ENCODE measurements at places on chromosomes 12 and 14.

GRCh38 chr12:99392091-99392850 lies 255.3 kb upstream of the GARIN6 start:
- DNase-seq: no peak

GRCh38 chr14:52314595-52315354 lies 663 bp downstream of the PTGER2 start:
- peak; percentile 12 for DNase-seq

GRCh38 chr14:21264025-21264801 lies 5.0 kb downstream of the HNRNPC start:
- no peak for DNase-seq

GRCh38 chr12:47775100-47775911 lies 2.3 kb downstream of the SLC48A1 start:
- no peak for DNase-seq

- DNase-seq: no peak
Observed at GRCh38 chr12:18861287-18861858, 123.5 kb downstream of the CAPZA3 start.

DNA sequence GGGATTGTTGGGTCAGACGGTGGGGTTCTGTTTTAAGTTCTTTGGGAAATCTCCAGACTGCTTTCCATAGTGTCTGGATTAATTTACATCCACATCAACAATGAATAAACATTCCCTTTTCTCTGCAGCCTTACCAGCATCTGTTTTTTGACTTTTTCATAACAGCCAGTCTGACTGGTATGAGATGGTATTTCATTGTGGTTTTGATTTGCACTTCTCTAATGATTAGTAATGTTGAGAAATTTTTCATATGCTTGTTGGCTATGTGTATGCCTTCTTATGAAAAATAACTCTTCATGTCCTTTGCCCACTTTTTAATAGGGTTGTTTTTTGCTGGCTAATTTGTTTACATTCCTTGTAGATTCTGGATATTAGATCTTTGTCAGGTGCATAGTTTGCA lies 140.8 kb upstream of the CNTN1 start:
- DNase-seq: no peak

DNA sequence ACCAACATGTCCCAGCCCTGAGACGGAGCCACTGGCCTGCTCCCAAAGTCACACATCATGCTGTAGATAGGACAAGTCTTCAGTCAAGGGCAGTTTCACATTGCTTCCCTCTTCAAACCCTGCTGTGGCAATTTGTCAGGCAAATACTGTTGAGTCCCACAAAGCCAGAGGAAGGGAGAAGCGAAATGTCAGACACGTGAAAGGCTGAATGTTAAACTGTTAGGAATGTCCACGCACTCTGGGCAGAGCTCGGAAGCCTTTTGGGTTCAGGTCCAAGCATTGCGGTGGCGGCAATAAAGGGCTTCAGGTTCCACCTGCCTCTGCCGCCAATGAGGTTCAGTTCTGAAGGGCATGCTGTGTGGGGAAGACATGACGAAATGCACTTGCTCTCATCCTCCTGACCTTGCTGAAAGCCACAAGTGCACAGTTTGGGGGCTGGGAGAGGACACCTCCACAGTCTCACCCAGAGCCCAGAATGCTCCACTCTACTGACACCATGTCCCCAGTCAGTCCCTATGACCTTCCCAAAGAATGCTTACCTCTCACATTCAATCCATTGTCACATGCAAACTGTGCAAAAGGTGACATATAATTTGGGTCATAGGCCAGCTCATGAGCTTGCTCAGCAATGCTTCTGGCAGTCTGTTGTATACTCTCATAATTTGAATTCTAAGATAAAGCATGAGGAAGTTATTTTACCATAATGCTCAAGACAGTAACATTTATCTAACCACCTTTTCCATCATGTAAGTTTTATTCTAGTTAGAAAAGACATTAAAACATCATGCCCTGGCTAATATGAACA lies 35.7 kb downstream of the RAD9B start:
- DNase-seq: no peak

DNA sequence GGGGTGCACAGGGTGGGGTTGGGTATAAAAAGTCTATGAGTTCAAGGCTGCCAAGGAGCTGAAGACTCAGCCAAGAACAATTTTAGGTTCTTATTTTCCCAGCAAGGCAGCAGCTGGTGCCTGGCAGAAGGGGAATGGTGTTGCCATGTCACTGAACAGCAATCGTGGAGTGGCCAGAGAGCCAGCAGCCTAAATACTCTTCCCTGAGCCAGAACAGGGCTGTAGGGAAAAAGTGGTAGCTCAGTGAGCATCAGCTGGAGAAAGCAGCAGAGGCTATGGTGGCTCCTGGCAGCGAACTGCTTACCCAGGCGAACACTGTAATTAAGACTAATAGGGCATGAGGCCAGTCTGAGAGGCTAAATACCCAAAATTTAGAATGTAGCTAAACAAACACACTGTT lies 334.9 kb downstream of the RMST start:
- DNase-seq: no peak

- DNase-seq: no peak
Observed at GRCh38 chr12:127957001-127957660, 309.8 kb upstream of the TMEM132C start.

GRCh38 chr14:30267141-30267540 lies 291.8 kb upstream of the G2E3 start:
- no peak for DNase-seq

- DNase-seq: peak; percentile 10
Observed at GRCh38 chr12:49094160-49094974, at the start of gene DHH. Gene DHH (minus strand): TSS chr12:49094801. CDS start chr12:49094512, 289 bp downstream.

DNA sequence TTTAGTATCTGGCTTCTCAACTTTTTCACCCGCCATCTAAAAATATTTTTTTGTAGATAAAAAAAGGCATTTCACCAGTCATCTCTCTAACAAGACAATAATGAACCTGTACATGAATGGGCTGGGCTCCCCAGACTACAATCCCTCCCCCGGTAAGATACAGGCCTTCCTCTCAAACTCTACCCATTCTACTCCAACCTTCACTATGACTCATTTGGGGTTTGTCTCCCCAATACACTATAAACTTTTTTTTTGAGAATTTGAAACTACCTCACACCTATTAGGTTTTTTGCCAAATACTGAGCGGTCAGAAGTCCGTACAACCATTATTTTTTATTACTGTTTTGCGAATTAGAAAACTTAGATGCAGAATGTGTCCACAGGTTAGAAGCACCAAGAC lies 784 bp downstream of the RPL6 start:
- no peak for DNase-seq

GRCh38 chr14:30838351-30838750 lies 36.0 kb upstream of the COCH start:
- no peak for DNase-seq

GRCh38 chr12:125185740-125186470 lies 120.7 kb downstream of the AACS start:
- DNase-seq: peak; percentile 58

GRCh38 chr14:96002498-96002884 lies 36.7 kb upstream of the C14orf132 start:
- DNase-seq: no peak

DNA sequence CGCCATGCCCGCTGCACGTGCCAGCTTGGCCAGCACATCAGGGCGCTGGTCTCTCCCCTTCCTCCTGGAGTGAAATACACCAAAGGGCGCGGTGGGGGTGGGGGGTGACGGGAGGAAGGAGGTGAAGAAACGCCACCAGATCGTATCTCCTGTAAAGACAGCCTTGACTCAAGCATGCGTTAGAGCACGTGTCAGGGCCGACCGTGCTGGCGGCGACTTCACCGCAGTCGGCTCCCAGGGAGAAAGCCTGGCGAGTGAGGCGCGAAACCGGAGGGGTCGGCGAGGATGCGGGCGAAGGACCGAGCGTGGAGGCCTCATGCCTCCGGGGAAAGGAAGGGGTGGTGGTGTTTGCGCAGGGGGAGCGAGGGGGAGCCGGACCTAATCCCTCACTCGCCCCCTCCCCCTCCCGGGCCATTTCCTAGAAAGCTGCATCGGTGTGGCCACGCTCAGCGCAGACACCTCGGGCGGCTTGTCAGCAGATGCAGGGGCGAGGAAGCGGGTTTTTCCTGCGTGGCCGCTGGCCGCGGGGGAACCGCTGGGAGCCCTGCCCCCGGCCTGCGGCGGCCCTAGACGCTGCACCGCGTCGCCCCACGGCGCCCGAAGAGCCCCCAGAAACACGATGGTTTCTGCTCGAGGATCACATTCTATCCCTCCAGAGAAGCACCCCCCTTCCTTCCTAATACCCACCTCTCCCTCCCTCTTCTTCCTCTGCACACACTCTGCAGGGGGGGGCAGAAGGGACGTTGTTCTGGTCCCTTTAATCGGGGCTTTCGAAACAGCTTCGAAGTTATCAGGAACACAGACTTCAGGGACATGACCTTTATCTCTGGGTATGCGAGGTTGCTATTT lies 914 bp upstream of the CCND2 start:
- DNase-seq: no peak

DNA sequence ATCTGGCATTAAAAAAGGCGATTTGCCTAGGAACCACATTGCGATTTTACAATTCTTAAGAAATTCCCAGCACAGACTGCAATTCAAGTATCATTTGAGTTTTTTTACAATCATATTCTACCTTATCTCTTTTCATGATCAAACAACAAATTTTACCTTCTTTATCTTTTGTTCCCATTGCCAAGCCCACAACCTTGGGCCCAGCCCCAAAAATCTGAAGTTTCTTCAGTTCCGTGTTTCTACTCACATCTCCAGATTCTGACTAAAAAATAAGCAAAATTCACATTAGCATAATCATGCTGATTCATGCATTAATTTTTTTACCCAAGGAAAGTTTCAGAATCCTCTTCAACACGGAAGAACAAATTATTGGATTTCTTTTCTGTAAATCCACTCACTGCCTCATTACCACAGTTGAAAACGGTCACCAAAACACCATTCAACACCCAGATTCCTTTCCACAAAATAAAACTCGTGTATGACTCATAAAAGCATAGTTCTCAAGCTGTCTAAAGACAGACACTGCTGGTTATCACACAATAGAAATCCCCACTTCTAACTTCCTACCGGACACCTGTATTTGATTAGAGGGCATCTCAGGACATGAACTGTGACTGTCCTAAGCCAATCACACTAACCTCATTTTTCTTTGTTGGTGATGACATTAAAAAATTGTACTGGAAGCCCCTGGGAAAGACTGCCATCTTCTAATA lies 32.7 kb downstream of the KDM5A start:
- DNase-seq: no peak

- DNase-seq: no peak
Observed at GRCh38 chr12:66189889-66190288, 875 bp downstream of the IRAK3 start.

- no peak for DNase-seq
Observed at GRCh38 chr12:54184024-54184805, 4.6 kb downstream of the SMUG1 start.

All from NCI-H748 treated with DMSO at 0.1 percent for 48 hours (cell line).